ENCODE measurements at places on chromosomes 3 and 15.

GRCh38 chr3:70994644-70995043, 588.9 kb downstream of the FOXP1 start:
- no peak for DNase-seq

GRCh38 chr3:435161-435560, 238.6 kb downstream of the CHL1 start:
- DNase-seq: no peak

DNA sequence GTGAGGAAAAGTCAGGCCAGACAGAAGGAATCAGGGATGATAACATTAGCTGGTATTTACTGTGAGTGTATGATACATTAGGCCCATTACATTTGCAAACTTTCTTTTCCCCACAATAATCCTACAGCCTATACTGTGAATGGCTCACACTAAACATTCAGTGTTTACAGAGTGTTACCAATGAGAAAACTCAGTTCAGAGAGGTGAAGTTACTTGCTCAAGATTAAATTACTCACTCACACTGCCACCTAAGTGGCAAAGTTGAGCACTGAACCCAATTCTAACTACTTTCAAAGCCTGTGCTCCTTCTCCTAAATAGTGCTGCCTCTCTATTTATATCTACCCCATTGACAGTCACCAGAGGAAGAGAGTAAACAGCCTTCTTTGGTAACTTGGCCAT, 8.5 kb downstream of the XPC start:
- no peak for DNase-seq

DNA sequence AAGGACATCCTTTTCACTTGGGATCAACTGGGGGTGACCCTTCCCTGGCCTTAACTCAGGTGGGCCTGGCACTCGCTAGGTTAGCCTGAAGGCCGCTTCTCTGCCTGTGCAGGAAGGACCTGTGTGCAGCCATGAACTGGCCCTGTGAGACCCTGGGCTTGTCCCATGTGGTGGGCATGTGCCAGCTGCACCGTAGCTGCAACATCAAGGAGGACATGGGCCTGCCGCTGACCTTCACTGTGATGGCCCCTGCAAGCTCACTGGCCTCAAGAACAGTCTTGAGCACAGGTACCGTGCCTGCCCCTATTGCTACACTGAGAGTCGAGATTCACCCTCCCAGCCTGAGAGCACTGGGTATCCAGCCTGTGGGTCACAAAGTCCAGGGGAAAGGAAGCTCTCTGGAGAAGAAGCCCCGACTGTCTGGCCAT, 43.0 kb downstream of the SAXO2 start:
- DNase-seq: no peak

- no peak for DNase-seq
Measured at GRCh38 chr15:52113235-52113634, 660 bp upstream of the BCL2L10 start.

- no peak for DNase-seq
Measured at GRCh38 chr3:28903171-28903601, 377.7 kb upstream of the RBMS3 start.

DNA sequence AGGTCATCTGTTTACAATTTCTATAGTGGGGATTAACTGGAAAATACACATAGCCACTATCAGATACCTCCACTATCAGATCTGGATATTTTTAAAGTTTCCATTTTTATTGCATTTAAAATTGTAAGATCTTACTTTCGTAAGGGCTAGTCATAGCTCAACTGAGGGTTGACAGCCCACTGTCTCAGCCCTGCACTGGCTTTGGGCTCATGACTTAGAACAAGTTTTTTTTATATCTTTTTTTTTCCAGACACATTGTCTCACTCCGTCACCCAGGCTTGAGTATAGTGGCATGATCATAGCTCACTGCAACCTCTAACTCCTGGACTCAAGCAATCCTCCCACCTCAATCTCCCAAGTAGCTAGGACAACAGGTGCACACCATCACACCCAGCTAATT, 48.8 kb upstream of the DNAJC13 start:
- no peak for DNase-seq

GRCh38 chr15:62684123-62684808, 358.3 kb upstream of the TPM1 start:
- no peak for DNase-seq

DNA sequence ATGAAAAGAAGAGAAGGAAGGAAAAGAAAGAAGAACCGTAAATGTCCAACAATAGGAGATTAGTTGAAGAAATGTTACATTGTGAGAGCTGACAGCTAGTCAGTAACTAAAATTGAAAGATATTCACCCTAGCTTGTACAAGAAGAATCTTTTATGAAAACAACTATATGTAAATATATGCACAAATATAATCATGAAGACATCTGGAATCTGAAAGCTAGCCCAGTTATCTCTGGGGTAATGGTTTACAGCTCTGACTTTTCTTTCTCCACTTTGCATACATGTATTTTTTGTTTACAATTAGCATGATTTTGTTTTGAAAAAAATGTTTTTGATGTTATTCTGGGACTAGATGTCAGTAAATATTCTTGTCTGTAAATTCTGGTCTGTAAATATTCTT, 37.1 kb upstream of the ADAMTSL3 start:
- DNase-seq: no peak

All from brain (organoid and tissue), 16 donors.